ENCODE measurements at places on chromosomes 3 and 15.

DNA sequence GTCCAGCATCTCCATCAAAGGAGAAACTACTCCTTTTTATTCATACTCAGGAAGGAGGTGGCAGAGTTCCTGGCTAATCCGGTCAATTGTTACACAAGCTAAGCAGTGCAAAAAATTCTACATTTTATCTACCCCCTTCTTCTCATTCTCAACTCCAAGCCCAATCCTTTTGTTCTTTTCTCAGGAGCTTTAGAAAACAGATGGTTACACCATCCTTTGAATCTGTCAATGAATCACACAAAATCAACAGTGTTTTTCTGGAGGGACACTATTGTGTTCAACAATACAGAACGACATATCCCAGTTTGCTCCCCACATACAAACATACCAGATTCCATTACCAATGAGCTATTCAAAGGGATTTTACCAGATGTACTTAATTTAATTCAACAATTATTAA, 362.1 kb downstream of the MAGI1 start:
- no peak for DNase-seq

- DNase-seq, result no peak
Measured at GRCh38 chr3:177307391-177307790, 110.1 kb upstream of the TBL1XR1 start.

GRCh38 chr3:11447584-11448200, 175.5 kb downstream of the ATG7 start:
- DNase-seq, result no peak

GRCh38 chr3:155352900-155353490, 59.5 kb upstream of the STRIT1 start:
- no peak for DNase-seq

GRCh38 chr3:38003371-38003816, 12.8 kb downstream of the VILL start:
- DNase-seq, result no peak

GRCh38 chr3:190697502-190697830, 165.0 kb downstream of the GMNC start:
- no peak for DNase-seq

DNA sequence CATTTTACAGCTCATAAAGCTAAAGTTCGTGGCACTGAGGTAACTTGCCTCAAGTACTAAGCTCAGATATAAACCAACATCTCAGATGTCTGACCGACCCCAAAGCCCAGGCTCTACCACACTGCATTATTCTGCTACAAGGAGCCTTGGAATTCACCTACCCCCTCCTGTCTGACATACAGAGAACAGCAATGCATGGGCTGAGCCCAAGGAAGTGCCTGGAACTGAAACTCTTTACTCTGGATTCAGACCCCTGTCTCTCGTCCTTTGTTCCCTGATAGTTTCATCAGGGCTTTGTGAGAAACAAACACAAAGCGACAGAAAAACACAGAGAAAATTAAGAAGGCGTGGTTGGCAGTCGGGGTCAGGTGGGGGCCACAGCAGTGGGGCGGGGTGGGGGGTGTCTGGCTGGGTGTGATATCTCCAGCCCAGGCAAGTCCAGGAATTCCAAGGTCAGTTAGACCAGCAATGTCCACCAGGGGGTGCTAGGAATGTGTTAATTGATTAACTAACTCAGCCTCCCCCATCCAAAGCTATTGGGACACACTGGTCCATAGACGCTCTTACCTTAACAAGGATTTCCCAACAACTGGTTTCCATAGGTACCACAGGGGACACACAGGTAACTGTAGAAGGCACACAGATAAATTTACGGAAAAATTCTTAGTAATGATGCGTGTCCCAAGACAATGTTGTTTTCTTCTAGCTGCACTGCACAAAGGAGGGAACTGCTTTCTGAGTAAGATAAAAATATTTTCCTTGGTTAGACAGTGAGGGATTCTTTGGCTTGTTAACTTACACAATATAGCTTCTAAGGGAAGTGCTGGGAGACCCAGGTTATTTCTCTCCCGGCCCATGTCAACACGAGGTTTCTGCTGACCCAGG, 18.8 kb upstream of the SSUH2 start:
- no peak for DNase-seq

GRCh38 chr3:2476996-2477395, 378.3 kb downstream of the CNTN4 start:
- no peak for DNase-seq

DNA sequence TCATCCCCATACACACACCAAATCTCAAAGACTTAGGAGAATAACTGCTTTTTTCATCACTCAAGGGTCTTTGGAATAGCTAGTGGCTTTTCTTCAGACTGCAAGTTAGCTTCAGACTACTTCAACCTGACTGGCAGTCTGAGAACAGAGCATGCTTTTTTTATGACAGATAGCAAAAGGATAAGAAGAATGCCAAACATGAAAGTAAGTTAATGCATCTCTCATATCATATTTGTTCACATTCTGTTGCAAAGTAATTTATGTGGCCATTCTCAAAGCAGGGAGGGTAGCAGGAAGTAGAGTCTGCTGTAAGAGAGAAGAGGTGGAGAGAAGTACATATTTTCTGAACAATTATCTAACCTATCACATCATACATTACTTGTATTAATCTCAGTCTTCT, 544.4 kb downstream of the ZPLD1 start:
- DNase-seq, result no peak

DNA sequence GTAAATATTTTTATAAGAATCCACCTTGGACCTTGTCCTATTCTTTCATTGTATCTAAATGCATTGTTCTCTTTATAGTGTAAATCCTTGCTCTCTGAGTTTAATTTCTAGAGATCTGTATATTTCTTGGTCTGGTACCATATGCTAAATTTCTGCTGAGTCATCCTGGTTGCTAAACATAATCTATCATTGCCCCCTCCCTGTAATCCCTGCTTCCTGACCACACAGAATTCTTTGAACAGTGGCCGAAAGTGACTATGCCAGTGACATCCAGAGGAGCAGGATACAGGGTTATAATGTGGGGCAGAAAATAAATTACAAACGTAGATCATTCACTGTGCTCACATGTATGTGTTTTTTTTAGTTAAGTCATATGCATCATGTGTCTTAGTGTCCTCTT, 143.1 kb downstream of the DIPK2A start:
- DNase-seq, result no peak

DNA sequence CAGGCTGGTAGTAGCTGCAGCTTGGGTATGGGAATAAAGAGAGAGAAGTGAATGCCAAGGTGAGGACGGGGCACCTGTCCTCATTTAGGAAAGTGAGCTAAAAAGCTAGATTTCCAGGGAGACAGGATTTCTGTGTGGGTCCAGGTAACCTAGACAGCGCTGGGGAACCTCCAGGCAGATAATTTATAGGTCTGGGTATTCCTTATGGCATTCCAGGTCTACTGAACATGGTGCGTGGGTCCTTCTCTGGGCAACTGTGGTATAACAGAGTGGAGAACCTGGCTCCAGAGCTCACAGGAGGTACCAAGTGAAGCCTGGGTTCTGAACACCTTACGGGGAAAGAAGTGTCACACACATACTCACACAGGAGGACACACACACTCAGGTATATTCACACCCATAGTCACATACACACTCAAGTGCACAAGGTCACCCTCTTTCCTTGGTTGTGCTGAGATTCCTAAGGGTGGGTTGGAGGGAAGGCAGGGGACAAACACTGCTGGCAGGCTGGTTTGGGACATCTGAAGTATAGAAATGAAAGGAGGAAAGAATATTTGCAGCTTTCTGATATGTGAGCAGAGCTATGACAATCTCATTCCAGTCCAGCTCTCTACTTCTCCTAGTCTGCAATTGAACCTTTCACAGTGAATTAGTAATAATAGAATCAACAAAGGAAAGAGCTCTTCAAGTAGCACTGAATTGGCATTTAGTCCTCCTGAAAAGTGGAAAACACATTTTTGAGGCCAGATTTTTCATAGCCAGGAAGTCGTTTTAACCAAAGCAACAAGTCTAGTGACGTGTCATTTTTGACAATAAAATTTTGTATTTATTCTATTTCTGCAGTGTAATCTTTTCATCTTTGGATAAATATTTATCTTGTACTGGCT, 37.4 kb upstream of the ITGA11 start:
- DNase-seq, result no peak

GRCh38 chr15:63072023-63072650, 29.6 kb downstream of the TPM1 start:
- DNase-seq, result no peak

DNA sequence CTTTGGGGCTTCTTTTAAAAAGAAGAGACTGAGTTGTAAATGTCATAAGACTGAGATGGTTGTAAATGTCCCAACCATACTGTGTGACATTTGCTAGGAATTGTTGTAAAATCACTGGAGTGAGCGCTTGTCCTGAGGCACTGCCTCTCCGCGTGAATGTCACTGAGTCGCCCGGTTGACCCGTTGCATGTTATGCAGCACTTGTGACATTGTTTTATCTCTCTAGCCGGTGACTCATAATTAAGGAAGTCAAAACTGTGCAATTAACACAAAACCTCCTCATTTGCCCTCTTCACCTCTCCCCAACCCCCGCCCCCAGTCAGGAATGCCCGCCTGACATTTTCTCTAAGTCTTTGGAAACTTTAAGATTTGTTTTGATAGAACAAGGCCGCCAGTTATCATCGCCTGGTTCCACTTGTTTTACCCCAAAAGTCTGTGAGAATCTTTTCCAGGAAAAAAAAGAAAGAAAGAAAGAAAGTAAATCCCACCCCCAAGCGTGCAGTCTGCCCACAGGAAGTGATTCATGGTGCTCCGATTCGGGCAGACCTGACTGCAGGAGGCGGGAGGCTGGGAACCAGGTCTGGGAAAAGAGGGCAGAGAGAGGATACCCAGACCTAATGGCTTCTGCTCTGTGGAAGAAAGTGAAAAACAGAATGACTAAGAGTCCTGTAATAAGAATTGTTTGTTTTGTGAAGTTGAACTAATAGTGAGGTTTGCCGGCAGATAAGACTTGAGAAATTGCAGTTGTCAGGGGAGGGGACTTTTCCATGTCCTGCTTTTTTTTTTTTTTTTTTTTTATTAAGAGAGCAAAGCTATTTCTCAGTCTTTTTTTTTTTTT, 84.8 kb downstream of the SMAD3 start:
- peak; percentile 97 for DNase-seq

GRCh38 chr3:31290046-31290445, 242.7 kb upstream of the STT3B start:
- no peak for DNase-seq

GRCh38 chr3:150242220-150242936, 165.7 kb upstream of the TSC22D2 start:
- DNase-seq, result peak; percentile 62

- no peak for DNase-seq
Measured at GRCh38 chr3:13068269-13069010, 4.8 kb downstream of the IQSEC1 start.

- no peak for DNase-seq
Measured at GRCh38 chr15:54212635-54213034, 234.4 kb downstream of the UNC13C start.

DNA sequence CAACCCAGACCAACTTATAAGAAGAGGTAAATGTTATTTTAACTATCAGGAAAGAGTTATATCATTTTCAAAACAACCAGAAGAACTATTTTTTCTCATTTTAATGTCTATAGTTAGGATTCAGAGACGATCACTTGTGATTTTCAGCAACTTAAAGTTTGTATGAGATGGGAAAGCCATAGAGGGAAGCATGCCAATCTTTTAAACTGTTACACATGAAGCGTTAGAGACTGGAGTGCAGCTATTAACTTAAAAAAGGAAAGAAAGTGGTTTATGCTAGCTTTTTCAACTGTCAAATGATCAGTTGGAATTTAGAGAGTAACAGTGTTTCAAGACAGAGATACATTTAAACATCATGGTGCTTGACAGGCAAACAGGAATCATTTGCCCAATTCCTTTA, 91.7 kb upstream of the LPP start:
- DNase-seq, result no peak

- no peak for DNase-seq
Measured at GRCh38 chr3:61094608-61095007, 156.6 kb downstream of the FHIT start.

DNA sequence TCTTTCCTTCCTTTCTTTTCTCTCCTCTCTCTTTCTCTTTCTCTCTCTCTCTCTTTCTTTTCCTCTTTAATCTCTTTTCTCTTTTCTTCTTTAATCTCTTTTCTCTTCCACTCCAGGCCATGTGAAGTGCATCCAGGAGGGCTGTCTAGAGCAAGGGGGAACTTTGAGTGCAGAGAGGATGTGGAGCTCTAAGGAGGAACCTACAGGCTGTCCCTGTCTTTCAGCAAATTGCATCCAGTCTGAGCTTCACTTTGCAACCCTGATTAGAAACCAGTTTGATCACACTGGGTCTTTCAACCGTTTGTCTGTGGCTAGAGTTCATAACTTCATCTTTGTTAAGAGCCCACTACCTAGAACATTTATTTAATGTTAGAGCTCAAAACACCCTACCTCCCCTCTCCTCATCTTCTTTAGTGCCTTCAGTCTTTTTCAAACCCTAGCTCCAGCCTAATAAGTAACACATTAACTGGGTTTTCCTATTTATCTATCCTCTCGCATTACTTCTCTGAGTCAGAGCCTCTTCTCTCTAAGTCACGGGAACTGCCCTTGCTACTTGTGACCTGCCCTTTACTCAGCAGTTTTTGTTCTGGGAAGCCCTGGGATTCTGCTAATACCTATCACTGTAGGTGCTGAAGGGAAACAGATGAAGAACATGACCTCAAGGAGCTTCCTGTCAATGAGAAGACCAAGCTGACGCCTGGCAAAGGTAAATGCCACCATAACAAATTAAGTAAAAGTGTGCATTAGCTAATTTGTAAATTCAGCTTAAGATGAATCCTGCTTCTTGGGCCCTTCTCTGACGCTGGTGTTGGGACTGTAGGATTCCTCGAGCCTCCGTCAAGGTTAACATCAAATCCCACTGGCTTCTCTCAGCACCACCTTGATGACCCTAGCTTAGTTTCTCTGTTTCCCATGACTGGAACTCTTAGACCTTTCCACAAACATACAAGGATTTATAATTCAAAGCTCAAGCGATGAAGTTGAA, at the start of gene GCNT3:
Gene GCNT3 (plus strand): TSS at position 508 of the 985 bp plus-strand sequence. CDS start 6,456 bp downstream, outside the sequence.
- DNase-seq, result no peak

DNA sequence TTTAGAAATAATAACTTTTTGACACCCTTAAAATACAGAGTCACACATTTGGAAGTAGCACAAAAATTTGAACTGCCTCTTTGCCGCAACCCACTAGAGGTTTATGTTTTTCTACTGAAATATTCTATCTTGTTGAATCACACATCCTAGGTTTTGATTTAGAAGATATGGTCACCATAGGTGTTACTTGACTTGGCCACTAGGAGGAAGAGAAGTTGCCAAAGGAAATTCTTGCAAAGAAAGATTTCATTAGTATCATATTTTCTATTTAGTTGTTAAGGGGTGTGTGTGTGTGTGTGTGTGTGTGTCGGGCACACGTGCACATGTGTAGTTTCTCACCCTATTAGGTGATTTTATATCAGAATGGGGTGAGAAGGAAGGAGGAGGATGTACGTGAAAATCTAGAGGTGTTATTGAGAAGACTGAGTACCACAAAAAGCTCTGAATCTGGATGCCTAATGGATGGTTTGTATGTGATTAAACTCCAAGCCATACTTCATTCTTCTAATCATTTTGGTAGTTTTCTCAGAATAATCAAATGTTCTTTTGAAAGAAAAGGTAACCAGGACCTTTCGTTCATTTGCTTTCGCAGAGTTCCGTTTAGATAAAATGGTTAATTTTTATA, 31.5 kb downstream of the ZFAND6 start:
- no peak for DNase-seq

- no peak for DNase-seq
Measured at GRCh38 chr3:86986671-86987420, 4.1 kb downstream of the VGLL3 start.

GRCh38 chr3:72182206-72182605, 397.3 kb upstream of the PROK2 start:
- no peak for DNase-seq

- no peak for DNase-seq
Measured at GRCh38 chr3:182244222-182244971, 532.7 kb downstream of the SOX2 start.

- no peak for DNase-seq
Measured at GRCh38 chr15:60766391-60767128, 287.6 kb upstream of the ICE2 start.

Data from skeletal muscle cell (primary cell).